K562 (cell line): ENCODE measurements at places on chromosomes 5 and 9. TPM values are rescaled to one million over a fixed set of nuclear protein-coding genes. Genes with fewer than 3 reads are reported as not detected.

GRCh38 chr5:100584069-100584468, 48.9 kb downstream of the FAM174A start:
- no peak overlapping the region for H3K27ac ChIP-seq
- no peaks in the 10 kb centered on the region for H3K27me3 ChIP-seq
- H3K36me3 ChIP-seq: no peaks in the 10 kb centered on the region
- DNase-seq: no peak
- H3K4me3 ChIP-seq: no peak overlapping the region

DNA sequence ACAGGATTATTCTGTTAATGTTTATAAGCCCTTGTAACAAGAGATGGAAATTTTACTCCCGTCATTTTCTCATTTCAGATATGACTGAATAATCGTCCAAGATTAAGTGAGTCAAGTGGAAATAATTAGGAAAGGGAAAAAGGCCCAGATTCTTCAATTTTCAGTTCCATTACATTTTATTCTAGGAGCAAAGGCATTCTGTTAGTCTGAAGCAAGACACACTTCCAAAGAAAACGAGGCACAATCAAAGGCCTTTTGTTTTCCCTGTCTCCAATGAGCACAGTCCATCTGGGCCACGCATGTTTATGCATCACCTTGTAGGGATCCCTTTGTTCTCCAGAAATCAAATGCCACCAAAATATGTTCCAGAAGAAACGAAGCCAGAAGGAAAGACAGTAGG, 382.9 kb upstream of the RFX3 start:
- no peaks in the 10 kb centered on the region for H3K27me3 ChIP-seq
- no peaks in the 10 kb centered on the region for H3K4me1 ChIP-seq
- no peak for DNase-seq
- no peak overlapping the region for H3K27ac ChIP-seq

DNA sequence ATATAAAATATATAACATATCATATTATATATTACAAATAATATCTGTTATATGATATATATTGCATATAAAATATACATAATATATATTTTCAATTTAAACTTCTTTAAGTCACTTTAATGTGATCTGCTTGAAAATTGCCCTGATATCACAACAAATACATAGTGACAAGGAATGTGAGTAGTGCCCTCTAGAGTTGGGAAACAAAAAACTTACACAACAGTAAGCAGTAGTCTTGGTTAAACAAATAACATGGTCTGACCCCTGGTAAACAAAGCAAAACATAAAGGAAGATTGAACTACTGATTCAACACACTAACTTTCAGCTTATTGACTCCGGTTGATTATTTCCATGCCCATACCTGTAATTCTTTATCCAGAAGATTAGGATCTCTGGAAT, 188.3 kb upstream of the NMUR2 start:
- H3K27me3 ChIP-seq: no peaks in the 10 kb centered on the region
- no peak overlapping the region for H3K27ac ChIP-seq
- H3K36me3 ChIP-seq: no peaks in the 10 kb centered on the region
- no peaks in the 10 kb centered on the region for H3K4me1 ChIP-seq

DNA sequence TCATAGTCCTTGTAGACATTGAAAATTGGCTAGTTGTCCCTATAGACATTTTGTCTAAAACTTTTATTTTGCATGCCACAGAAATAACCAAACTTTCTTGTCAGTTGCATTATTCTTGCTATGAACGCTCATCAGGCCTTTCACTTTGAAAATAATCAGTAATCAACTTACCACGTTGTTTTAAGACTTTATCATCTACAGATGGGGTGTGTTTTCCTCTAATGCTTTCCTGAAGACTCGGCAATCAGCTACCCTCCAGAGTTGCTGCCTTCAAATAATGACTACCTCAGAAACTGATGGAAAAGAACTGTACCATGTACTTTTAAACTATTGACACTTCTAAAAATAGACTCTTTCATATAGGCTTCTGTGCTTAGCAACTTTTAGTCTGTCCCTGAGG, 33.5 kb upstream of the HSPB3 start:
- no peaks in the 10 kb centered on the region for H3K4me1 ChIP-seq
- no peak overlapping the region for H3K27ac ChIP-seq
- peaks cover 21% of the 10 kb centered on the region for H3K36me3 ChIP-seq
- DNase-seq: no peak

HAPLN1 gene
- total RNA-seq: not detected in 2 replicates

GRM6 gene
- total RNA-seq: not detected in 2 replicates
